ENCODE measurements at places on chromosomes 7 and 10. TPM values are rescaled to one million over a fixed set of nuclear protein-coding genes. Genes with fewer than 3 reads are reported as not detected.

Gene DPYSL4
- polyA plus RNA-seq = 33.7 TPM

Gene WASHC2C
- 18.0 TPM for polyA plus RNA-seq

Gene SDK1
- polyA plus RNA-seq = 1.3 TPM

Gene LEP
- polyA plus RNA-seq = not detected

Gene GIMAP5
- not detected for polyA plus RNA-seq

Gene ASB10
- polyA plus RNA-seq = not detected

DNA sequence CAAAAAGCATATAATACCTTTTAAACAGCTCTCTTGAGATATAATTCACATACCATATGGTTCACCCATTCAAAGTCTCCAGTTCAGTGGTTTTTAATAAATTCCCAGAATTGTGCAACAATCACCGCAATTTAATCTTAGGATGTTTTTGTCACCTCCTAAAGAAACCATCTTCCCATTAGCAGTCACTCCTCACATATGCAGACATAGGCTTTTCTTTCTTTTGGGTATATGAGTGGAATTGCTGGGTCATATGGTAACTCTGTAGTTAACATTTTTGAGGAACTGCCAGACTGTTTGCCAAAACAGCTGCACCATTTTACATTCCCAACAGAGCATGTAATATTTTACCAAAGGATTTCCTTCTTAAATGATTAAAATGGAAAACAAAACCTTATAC is 57.0 kb downstream of the CC2D2B start:
- no peaks in the 10 kb centered on the region for H3K27me3 ChIP-seq
- no peaks in the 10 kb centered on the region for H3K36me3 ChIP-seq
- no peaks in the 10 kb centered on the region for H3K4me1 ChIP-seq
- no peak for DNase-seq
- H3K4me3 ChIP-seq = no peak overlapping the region
- no peak overlapping the region for H3K27ac ChIP-seq

DNA sequence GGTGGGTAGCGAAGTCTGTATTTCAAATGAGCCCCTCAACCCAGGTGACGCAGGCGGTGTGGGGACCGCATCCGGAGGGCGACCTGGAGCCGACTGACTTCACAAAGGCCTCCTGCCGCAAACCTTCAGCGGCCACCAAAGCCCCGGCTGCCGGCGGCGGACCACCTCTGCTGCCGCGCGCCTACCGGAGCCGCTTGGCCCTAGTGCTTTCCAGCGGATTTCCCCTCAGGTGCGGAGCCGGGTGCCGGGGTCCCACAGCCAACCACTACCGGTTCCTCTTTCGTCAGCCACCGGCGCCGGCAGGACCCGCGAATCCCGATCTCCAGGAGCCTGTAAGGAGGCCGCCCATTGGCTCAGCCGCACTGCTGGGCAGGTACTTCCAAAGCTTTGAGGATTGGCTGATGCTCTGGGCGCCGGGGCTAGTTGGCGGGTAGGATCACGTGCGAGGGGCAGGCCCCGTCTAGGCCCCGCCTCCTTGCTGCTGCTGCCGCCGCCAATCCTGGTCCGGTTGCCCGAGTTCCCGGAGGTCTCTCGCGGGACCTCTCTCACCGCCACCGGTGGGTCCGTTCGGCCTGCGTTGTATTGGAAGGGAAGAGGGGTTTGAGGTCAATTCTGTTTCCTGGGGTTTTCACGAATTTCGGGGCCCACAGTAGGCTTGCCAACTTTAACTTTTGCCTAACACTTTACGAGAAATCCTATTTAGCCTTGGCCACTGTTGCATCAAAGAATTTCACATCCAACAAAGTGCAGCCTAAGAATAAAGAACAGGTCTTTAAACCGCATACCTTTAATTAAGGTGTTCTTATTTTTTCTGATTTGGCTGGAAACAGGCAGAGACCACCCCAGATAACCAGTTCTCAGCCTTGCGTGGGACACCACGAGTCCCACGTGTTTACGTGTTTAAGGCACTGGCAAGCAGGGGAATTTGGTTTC is at the start of gene GSTO2:
TSS of gene GSTO2 (plus strand) at position 472 of the 933 bp plus-strand sequence. CDS start 5,732 bp downstream, outside the sequence.
- H3K27ac ChIP-seq = peak within 1 kb of the TSS; percentile 26
- peaks cover 4% of the 10 kb centered on the region for H3K4me1 ChIP-seq
- DNase-seq = peak; percentile 93
- H3K27me3 ChIP-seq = no peaks in the 10 kb centered on the region

DNA sequence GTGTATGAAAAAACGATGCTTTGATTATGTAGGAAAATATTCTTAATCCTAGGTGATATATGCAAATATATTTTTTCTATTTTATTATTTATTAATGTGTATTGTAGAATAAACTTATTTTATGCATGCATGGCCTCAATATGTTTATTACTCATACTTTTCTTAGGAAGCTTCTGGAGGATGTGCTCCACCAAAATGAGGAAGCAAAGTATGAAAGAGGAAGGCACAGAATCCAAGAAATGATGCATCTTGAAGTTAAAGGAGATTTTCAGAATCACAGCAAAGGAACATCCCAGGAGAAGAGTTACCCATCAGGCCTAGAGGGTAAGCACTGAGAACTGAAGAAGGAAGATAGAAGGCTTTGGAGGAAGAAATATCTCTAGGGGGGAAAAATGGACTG is 35.0 kb upstream of the MRPS16 start:
- no peak overlapping the region for H3K27ac ChIP-seq
- no peaks in the 10 kb centered on the region for H3K4me1 ChIP-seq
- DNase-seq = no peak

- no peak overlapping the region for H3K27ac ChIP-seq
- no peak for DNase-seq
- H3K4me3 ChIP-seq = no peak overlapping the region
- H3K4me1 ChIP-seq = no peaks in the 10 kb centered on the region
These were observed 73.2 kb upstream of the PDK4 start for GRCh38 chr7:95669513-95669912.

DNA sequence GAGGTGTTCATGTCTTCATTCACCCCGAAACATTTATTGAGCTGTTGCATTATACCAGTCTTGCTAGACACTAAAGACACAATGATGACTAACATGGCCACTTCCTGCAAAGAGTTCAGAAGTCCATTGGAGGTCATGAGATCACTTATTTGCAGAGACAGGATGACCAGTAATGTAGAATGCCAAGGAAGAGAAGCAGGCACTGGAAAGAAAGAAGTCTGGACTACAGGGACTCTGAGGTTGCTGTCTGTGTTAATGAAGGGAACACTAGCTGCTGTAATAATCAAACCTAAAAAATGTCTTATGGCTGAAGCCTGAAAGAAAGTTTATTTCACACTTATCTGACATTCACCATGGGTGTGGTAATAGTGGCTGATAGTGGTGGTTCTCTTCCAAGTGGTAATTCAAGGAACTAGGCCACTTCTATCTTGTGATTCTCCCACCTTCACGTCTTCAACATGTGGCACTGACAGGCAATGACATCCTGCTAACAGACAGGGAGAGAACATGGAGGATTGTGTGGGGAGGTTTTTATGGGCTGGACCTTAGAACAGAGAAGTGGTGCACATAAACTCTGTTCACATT is 89.2 kb upstream of the MKLN1 start:
- no peaks in the 10 kb centered on the region for H3K36me3 ChIP-seq
- no peak overlapping the region for H3K4me3 ChIP-seq
- no peaks in the 10 kb centered on the region for H3K27me3 ChIP-seq
- DNase-seq = peak; percentile 81
- H3K27ac ChIP-seq = no peak overlapping the region
- H3K4me1 ChIP-seq = peaks cover 11% of the 10 kb centered on the region

DNA sequence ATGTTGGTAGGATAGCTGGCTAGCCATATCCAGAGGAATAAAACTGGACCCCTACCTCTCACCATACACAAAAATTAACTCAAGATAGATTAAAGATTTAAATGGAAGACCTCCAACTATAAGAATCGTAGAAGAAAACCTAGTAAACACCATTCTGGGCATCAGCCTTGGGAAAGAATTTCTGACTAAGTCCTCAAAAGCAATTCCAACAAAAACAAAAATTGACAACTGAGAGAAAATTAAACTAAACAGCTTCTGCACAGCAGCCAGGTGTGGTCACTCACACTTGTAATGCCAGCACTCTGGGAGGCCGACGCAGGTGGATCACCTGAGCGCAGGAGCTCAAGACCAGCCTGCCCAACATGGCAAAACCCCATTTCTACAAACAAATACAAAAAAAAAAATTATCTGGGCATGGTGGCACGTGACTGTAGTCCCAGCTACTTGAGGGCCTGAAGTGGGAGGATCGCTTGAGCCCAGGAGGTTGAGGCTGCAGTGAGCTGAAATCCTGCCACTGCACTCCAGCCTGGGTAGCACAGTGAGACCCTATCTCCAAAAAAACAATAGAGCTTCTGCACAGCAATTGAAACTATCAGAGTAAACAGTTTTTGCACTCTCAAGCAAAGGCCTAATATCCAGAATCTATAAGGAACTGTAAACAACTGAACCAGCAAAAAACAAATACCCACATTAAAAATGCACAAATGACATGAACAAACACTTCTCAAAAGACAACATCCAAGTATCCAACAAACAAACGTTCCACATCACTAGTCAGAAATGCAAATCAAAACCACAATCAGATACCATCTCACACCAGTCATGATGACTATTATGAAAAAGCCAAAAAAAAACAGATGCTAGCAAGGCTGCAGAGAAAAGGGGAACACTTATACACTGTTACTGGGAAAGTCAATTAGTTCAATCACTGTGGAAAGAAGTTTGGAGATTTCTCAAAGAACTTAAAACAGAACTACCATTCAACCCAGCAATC is 4.8 kb downstream of the CRPPA start:
- H3K36me3 ChIP-seq = no peaks in the 10 kb centered on the region
- H3K27me3 ChIP-seq = no peaks in the 10 kb centered on the region
- peaks cover 5% of the 10 kb centered on the region for H3K4me1 ChIP-seq
- DNase-seq = peak; percentile 67
- no peak overlapping the region for H3K4me3 ChIP-seq

GRCh38 chr7:84294847-84295455 is 100.4 kb upstream of the SEMA3A start:
- no peaks in the 10 kb centered on the region for H3K27me3 ChIP-seq
- H3K4me1 ChIP-seq = no peaks in the 10 kb centered on the region
- no peak for DNase-seq
- no peaks in the 10 kb centered on the region for H3K36me3 ChIP-seq

DNA sequence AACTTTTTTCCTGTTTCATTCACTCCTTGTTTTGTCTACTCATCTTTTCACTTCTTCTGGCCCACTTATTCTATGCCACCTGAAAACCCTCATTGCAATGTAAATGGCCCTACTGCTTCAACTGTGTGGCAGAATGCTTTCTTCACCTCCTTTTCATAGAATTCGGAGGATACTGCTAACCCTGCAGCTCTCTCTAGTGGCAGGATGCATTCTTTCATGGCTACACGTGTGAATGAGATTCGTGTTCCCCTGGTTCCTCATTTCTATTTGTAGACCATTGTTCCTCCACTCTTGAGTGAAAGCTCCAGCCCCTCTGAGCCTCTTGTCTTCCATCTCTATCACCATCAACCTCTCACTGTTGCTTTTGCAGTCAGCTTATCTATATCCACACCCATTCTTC is 20.9 kb upstream of the CYP26C1 start:
- H3K27me3 ChIP-seq = no peaks in the 10 kb centered on the region
- peak; percentile 46 for DNase-seq

GRCh38 chr7:30445770-30446169 is 32.8 kb downstream of the NOD1 start:
- H3K27me3 ChIP-seq = no peaks in the 10 kb centered on the region
- peak; percentile 66 for DNase-seq
- H3K4me1 ChIP-seq = no peaks in the 10 kb centered on the region
- H3K36me3 ChIP-seq = peaks cover 14% of the 10 kb centered on the region

DNA sequence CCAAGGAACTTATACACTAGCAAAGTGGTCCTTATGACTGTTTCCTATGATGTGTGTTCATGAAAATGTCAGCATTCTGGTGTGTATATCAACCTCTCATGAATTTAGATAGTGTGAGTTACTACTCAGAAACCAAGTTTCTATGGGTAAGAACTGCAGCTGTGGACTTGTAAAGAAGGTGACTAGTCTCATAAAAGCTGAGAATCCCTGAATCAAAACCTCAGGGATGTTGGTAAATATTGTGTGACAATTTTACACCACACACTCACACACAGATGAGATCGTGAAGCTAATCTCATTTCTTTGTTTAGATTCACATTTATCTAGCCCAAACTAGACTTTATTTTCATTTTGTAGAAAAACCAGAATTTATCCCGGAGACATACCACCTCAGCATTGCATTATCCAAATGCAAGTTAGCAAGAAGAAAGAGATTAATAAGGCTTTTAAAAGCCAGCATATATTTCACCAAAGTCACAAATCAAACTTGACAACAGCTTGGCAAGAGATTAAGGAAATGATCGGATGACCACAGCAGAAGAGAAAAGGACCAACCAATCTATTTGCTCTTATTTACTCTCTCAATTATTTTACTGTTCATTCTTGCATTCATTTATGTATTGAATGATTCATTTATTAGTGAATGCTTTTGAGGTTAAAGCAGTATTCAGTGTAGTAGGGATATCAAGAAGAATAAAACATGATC is 92.9 kb downstream of the PLXDC2 start:
- no peaks in the 10 kb centered on the region for H3K27me3 ChIP-seq
- no peaks in the 10 kb centered on the region for H3K36me3 ChIP-seq
- peaks cover 7% of the 10 kb centered on the region for H3K4me1 ChIP-seq
- H3K27ac ChIP-seq = no peak overlapping the region
- no peak for DNase-seq
- H3K4me3 ChIP-seq = no peak overlapping the region

GRCh38 chr7:139774376-139774775 is 3.4 kb downstream of the HIPK2 start:
- no peaks in the 10 kb centered on the region for H3K27me3 ChIP-seq
- H3K4me3 ChIP-seq = no peak overlapping the region
- H3K4me1 ChIP-seq = peaks cover 27% of the 10 kb centered on the region

GRCh38 chr7:121797657-121798452 is 75.1 kb upstream of the PTPRZ1 start:
- H3K36me3 ChIP-seq = no peaks in the 10 kb centered on the region
- no peaks in the 10 kb centered on the region for H3K27me3 ChIP-seq
- H3K4me3 ChIP-seq = no peak overlapping the region

- peak; percentile 57 for DNase-seq
- no peak overlapping the region for H3K27ac ChIP-seq
These were observed 15.1 kb upstream of the RHOBTB1 start for GRCh38 chr10:60958892-60959601.

GRCh38 chr7:127938588-127938987 is 92.6 kb downstream of the LRRC4 start:
- no peaks in the 10 kb centered on the region for H3K27me3 ChIP-seq
- H3K27ac ChIP-seq = no peak overlapping the region
- H3K4me3 ChIP-seq = no peak overlapping the region
- peaks cover 5% of the 10 kb centered on the region for H3K36me3 ChIP-seq

Data from IMR-90 (cell line).